ENCODE measurements at places on chromosomes 1 and 21. TPM values are rescaled to one million over a fixed set of nuclear protein-coding genes. Genes with fewer than 3 reads are reported as not detected.

The STYXL2 gene
- not detected for total RNA-seq

The SFN gene
- 584 TPM for total RNA-seq

The PERM1 gene
- not detected for total RNA-seq

The BMP8A gene
- 0.13 TPM for total RNA-seq

The RIPK4 gene
- 23.2 TPM for total RNA-seq

The LINGO4 gene
- not detected for total RNA-seq

The APCS gene
- total RNA-seq, result not detected

The OR2T29 gene
- total RNA-seq, result not detected

The KCNT2 gene
- 0.07 TPM for total RNA-seq

The ZBTB21 gene
- total RNA-seq, result 5.2 TPM

The PLA2G2A gene
- not detected for total RNA-seq

The CFHR1 gene
- not detected for total RNA-seq

The GRIK1 gene
- not detected for total RNA-seq

The ETV3L gene
- total RNA-seq, result not detected

The OR2G6 gene
- total RNA-seq, result not detected

The S100A2 gene
- total RNA-seq, result 36.3 TPM

The OPTC gene
- not detected for total RNA-seq

The KIF14 gene
- total RNA-seq, result 10.2 TPM

The PIGV gene
- total RNA-seq, result 5.9 TPM

The CCDC27 gene
- not detected for total RNA-seq

Data from A549 treated with GW870086 at 1 μM for 4 hours (cell line).